Activated naive CD8-positive, alpha-beta T cell treated with anti-CD3 and anti-CD28 coated beads, Interleukin-2, amount 10 ng/mL, durations not matched to agents 7 days and 5 days (primary cell): ENCODE measurements at places on chromosomes 2 and 18. TPM values are rescaled to one million over a fixed set of nuclear protein-coding genes. Genes with fewer than 3 reads are reported as not detected.

ALPP gene
- not detected for total RNA-seq

TMEM198 gene
- 1.1 TPM for total RNA-seq

ATOH8 gene
- not detected for total RNA-seq

RABL2A gene
- 27.4 TPM for total RNA-seq

PDE1A gene
- total RNA-seq: not detected

HOXD8 gene
- total RNA-seq: not detected

DNA sequence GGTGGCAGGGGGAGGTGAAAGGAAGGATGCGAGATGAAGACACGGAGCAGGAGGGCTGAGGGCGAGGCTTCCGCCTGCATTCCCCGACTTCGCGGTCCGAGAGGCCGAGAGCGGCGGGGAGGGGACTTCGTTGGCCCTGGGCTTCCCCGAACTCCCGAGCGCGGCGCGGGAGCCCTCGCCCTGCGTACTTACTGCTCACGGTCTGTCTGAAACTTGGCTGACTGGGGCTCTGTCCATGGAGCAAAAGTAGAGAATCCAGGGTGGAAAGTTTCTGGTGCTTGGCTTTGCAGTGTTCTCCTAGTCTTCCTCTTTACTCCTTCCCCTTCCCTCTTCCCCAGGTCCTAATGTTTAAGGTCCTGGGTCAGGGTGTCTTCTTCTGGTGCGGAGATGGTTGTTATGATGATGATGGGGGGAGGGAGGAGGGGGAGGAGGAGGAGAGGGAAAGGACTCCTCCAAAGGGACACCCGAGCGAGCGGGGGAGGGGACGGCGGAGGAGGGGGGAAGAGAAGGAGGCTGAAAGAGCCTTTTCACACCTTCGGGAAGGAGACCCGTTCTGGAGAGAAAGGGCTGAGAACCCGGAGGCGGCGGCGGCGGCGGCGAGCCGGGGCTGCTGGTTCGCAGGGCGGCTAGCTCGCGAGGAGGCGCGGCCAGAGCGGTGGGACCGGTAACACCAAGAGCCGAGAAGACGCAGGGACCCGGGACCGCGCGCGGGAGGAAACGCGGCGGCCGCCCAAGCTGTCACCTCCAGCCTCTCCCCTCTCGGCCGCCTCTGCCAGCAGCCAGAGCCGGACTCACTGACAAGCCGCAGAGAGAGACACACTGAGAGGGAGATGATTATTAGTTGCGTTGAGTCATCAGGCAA, at the start of gene SATB2:
SATB2 (minus strand) TSS at position 793 of the 862 bp plus-strand sequence. CDS start 1,902 bp downstream, outside the sequence.
- H3K36me3 ChIP-seq: no peaks in the 10 kb centered on the region
- H3K4me1 ChIP-seq: peaks cover 23% of the 10 kb centered on the region
- peak within 1 kb of the TSS; percentile 70 for H3K4me3 ChIP-seq
- H3K27ac ChIP-seq: peak within 1 kb of the TSS; percentile 54
- DNase-seq: peak; percentile 53
- H3K27me3 ChIP-seq: peaks cover 73% of the 10 kb centered on the region

DNA sequence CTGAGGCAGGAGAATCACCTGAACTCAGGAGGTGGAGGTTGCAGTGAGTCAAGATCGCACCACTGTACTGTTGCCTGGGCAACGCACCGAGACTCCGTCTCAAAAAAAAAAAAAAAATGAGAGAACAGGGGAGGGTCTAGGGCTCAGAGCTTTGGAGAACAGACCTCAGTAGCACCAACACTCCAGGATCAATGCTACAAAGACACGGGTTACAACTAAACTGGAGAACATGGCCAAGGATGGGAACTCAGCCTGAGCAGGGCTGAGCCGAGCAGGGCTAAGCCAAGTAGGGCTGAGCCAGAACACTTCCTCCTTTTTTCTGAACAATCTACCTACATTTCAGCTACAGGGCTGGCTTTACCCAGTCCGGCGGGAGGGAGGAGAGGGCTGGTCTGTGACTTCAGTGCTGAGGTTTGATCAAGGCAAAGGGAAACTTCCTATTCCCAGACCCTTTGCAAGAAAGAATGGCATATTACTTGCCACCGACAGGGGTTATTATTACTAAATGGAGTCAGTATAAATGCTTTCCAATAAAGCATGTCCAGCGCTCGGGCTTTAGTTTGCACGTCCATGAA, 2.9 kb upstream of the CASP8 start:
- peak; percentile 59 for DNase-seq
- H3K27ac ChIP-seq: peak overlapping the region; percentile 98
- peak overlapping the region; percentile 83 for H3K4me3 ChIP-seq
- peaks cover 23% of the 10 kb centered on the region for H3K36me3 ChIP-seq
- H3K4me1 ChIP-seq: peaks cover 61% of the 10 kb centered on the region

DNA sequence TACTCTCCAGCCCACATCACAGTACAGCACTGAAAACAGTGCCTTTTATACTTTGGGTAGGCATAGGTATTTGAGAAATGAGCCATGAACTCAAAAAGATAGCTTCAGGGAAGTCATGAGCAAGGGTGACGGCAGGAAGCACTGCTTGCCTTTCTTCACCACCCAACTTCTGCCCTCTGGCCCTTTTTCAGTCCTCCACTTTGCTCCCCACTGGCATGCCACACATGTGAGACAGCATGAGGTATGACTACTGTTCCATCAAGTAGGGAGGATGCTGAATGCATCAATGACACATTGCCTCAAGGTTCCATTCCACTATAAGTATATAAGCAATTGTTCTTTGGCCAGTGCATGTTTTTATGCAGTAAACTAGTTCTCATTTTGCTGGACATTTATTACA, 373.0 kb downstream of the NRXN1 start:
- no peaks in the 10 kb centered on the region for H3K27me3 ChIP-seq
- H3K36me3 ChIP-seq: no peaks in the 10 kb centered on the region
- H3K4me3 ChIP-seq: no peak overlapping the region
- no peaks in the 10 kb centered on the region for H3K4me1 ChIP-seq
- H3K27ac ChIP-seq: no peak overlapping the region

- no peak for DNase-seq
- peak overlapping the region; percentile 93 for H3K4me3 ChIP-seq
- peaks cover 35% of the 10 kb centered on the region for H3K4me1 ChIP-seq
- peaks cover 14% of the 10 kb centered on the region for H3K36me3 ChIP-seq
- no peak overlapping the region for H3K27ac ChIP-seq
- H3K27me3 ChIP-seq: no peaks in the 10 kb centered on the region
Measured at GRCh38 chr2:178482437-178482836, 2.2 kb downstream of the PLEKHA3 start.

- no peak overlapping the region for H3K4me3 ChIP-seq
- no peak overlapping the region for H3K27ac ChIP-seq
- no peak for DNase-seq
- H3K36me3 ChIP-seq: no peaks in the 10 kb centered on the region
- no peaks in the 10 kb centered on the region for H3K4me1 ChIP-seq
- H3K27me3 ChIP-seq: peaks cover 12% of the 10 kb centered on the region
Measured at GRCh38 chr18:8561123-8561910, 47.9 kb upstream of the RAB12 start.

- H3K27me3 ChIP-seq: no peaks in the 10 kb centered on the region
- DNase-seq: no peak
- peak overlapping the region; percentile 60 for H3K4me3 ChIP-seq
- peak overlapping the region; percentile 78 for H3K27ac ChIP-seq
- H3K4me1 ChIP-seq: peaks cover 60% of the 10 kb centered on the region
- H3K36me3 ChIP-seq: peaks cover 28% of the 10 kb centered on the region
Measured at GRCh38 chr2:203949228-203949627, 12.7 kb downstream of the ICOS start.

GRCh38 chr2:120776649-120777048, 41.0 kb downstream of the GLI2 start:
- H3K27ac ChIP-seq: no peak overlapping the region
- no peaks in the 10 kb centered on the region for H3K4me1 ChIP-seq
- H3K36me3 ChIP-seq: no peaks in the 10 kb centered on the region
- DNase-seq: no peak
- no peak overlapping the region for H3K4me3 ChIP-seq
- no peaks in the 10 kb centered on the region for H3K27me3 ChIP-seq
